ENCODE measurements at places on chromosomes 3 and 15.

DNA sequence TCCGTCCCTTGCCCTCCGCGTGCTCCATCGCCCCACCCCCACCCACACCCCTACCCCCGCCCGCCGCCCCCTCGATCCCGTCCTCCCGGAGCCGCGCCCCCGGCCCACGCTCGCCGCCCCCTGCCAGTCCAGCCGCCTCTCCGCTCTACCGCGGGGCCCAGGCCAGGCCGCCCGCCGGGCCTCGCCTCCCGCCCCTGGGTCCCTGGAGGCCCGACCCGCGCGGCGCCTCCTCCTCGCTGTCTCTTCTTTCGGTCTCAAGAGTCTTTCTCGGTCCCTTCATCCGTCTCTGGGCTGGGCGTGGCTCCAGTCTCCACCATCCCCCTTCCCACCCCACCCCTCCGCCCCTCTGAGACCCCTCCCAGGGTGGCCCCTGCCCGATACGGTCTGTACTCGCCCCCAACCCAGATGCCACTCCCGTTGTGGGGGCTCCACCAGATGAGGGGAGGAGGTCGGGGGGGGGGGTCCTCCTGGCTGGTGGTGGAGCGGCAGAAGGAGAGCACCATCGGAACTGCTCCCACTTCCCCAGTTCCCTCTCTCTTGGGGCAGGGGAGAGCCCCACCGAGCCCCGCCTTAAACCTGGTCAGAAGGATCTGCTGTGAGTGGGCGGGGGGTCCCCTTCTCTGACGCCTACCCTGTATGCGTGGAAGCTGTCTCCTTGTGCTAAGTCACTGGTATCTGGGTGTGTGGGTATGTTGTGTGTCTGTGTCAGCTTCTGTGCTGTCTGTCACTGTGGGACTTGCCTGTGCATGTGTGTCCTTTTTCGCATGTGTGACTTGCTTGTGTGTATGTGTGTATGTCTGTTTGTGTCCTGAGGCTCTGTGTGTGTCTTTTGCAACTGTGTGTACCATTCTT is 1.0 kb downstream of the PRKCD start:
- peak; percentile 73 for DNase-seq

GRCh38 chr3:81354119-81354518 is 407.3 kb downstream of the GBE1 start:
- no peak for DNase-seq

- no peak for DNase-seq
Measured at GRCh38 chr3:154668187-154668586, 238.2 kb upstream of the GPR149 start.

- DNase-seq = no peak
Measured at GRCh38 chr15:37094333-37094914, 5.9 kb downstream of the MEIS2 start.

GRCh38 chr3:25555695-25556437 is 108.8 kb downstream of the TOP2B start:
- no peak for DNase-seq

DNA sequence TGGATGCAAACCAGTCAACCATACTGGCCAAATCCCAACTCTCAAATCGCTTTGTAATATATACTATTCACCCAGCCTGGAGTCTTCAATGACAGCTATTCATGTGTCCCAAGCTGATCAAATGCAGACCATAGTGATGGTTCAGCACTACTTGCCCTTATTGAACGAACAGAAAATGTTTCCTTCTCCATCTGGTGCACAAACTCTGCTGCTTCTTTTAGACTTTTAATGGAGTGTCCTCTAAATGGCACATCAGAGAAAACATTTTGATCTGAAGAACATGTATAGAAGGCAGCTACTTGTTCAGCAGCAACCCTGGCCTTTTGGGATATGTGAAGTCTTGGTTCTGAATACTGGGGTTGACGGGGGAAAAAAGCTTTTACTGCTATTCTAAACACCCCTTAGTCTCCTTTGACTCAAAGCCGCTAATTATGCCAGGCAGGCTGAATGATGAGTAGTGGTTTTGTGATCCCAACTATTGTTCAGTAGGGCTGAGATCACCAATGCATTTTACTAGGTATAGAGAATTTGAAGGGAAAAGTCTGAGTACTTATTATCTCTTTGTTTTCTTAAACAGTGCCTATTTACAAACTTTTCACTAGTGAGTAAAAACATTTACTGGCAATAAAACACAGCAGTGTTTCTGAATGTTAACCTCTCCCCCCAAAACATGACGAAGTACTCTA is 781.2 kb downstream of the ROBO1 start:
- no peak for DNase-seq

DNA sequence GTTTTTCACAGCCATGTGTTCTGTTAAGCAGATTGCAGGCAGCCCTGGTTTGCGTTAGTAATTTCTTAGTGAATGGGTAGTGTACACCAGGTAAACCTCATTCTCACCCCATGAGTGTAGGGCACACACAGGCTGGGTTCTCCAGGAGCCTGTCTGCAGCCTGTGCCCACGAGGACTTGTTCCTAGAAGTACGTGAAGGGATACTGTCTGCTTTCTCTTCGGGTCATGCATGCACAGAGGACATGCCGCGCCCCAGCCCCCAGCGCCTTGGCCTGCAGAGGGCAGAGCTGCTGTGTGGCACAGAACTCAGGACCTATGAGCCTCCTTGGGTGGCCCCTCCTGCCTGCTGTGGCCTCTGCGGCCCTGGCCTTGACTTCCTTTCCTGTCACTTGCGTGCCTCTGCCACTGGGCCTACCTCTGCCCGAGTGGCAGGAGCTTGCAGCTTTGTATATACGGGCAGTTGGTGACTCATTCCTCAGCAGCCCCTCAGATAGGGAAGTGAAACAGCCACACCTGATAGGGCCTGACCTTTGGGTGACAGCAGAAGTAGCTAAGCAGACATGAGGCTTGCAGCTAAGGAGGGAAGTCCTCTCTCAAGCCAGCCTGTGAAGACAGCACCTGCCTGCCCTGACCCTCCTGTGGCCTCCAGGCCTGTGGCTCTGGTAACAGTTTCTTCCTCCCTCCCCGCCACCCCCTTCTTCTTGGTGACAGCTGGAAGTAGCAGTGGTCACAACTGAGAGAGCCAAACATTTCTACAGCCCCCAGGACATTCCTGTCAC is 19.5 kb downstream of the PPCDC start:
- peak; percentile 93 for DNase-seq

DNA sequence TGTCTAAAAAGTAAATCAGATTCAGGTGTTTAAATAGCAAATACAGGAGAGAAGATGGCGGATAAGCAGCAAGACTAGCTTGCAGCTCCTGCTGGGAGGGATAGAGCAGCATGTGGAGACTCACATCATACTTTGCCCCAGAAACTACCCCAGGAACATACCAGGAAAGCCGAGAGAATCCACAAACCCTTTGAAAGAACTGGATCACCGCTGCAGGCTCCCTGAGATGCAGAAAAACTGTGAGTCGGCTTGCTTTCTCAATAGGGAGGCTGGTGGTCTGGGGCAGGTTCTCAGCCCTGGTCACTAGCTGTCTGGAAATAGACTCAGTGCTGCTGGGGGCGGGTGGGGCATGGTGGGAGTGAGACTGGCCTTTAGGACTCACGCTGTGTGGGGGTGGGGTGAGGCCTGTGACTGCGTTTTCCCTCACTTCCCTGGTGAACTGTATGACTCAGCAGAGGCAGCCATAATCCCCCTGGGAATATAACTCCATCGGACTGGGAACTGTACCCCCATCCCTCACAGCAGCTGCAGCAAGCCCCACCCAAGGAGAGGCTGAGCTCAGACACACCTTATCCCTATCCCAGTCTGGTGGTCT is 142.8 kb downstream of the CNTN6 start:
- DNase-seq = no peak

DNA sequence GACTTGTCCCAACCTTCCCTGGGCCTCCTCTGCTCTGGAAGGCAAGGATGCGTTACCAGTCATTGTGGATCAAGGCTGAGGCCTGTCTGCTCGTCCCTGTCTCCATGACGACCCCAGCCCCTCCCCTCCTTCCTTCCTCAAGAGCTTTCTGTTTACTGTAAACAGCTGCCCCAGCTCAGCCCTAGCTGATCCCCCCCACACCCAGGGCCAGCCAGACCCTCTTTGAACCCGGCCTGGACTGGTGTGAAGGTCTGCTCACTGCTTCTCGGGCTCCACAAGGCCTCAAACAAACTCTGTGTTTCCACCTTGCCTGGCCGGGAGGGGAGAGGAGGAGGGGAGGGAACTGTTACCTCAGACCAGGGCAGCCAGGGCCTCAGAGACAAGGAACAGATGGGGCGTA is 16.9 kb downstream of the VPS18 start:
- no peak for DNase-seq

DNA sequence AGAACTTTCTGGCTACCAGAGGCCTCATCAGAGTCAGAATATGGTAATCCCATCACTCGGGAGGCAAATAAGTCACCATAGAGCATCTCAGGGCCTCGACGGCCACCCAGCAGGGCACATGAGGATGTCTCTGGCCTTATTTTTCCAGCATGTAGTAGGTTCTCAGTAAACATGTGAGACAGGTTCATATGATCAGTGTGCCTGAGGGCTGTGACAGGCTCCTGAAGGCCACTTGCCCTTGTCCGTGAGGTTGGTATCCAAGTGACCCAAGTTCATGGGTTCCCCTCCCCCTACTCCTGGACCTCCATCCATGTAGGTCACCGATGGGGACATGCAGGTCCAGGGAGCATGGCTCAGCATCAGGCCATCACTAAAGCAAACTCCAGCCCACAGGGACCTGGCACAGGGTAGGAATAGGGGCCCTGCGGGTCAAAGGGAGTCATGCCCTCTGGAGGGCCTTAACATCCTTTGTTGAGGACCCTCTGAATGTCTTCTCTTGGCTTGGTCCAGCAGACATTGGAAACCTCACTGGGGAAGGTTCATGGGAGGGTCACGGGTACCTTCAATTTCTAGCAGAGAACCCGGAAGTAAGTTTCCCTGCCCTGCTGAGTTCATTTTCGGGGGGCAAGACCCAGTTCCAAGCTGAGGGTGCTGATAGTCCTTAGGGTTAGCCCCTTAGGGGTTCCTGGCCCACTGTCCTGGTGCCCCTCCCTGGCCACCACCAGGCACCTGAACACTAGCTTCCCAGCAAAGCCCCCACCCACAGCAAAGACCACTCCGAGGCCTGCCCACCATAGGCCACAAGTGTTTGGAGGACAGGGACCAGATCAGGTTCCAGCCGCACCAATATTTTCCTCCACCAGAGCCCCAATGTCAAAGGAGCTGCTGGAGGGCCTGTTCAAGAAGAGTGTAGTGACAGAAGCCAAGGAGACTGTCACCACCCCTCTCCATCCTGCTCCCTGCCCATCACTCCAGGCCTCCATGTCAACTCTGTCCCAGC is 61.1 kb downstream of the ZNF445 start:
- no peak for DNase-seq

- no peak for DNase-seq
Measured at GRCh38 chr3:149453140-149453805, 21.2 kb upstream of the TM4SF4 start.

DNA sequence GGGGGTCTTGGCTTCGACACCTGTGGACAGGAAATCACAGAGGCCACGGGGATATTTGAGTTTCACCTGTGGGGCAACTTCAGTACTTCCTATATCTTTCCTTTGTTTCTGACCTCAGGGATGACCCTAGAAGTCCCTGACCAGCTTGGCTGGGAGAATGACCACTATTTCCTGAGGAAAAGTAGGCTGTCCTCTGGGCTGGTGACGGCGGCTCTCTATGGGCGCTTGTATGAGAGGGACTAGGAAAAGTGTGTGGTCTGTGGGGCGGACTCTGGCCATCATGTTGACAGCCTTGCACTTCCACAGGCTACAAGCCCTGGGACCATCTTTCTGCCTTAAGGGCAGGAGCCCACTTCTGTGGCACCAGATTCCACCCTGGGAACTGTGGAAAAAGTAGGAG is 43.7 kb downstream of the BTD start:
- no peak for DNase-seq

- no peak for DNase-seq
Measured at GRCh38 chr3:168983046-168983445, 680.5 kb downstream of the MECOM start.

- DNase-seq = no peak
Measured at GRCh38 chr3:64805248-64805647, 117.4 kb upstream of the ADAMTS9 start.

- no peak for DNase-seq
Measured at GRCh38 chr3:123750659-123751420, 133.3 kb downstream of the MYLK start.

DNA sequence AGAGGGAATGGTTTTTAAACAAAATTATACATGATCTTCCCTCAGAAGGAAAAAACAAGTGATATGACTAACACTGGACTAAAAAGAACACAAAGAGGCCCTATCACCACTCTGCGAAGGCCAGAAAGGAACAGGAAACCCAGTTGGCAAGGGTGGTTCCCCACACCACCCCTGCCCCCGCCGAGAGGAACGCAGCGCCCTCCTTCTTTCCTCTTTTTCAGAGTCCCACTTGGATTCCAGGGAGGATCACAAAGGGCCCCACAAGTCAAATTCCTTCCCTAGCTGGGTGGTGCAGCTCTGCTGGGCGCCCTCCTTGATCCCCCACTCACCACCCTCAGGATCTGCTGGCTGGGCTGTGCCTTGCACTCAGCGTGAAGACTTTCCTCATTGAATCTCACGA is 29.8 kb downstream of the PLA1A start:
- DNase-seq = peak; percentile 27

DNA sequence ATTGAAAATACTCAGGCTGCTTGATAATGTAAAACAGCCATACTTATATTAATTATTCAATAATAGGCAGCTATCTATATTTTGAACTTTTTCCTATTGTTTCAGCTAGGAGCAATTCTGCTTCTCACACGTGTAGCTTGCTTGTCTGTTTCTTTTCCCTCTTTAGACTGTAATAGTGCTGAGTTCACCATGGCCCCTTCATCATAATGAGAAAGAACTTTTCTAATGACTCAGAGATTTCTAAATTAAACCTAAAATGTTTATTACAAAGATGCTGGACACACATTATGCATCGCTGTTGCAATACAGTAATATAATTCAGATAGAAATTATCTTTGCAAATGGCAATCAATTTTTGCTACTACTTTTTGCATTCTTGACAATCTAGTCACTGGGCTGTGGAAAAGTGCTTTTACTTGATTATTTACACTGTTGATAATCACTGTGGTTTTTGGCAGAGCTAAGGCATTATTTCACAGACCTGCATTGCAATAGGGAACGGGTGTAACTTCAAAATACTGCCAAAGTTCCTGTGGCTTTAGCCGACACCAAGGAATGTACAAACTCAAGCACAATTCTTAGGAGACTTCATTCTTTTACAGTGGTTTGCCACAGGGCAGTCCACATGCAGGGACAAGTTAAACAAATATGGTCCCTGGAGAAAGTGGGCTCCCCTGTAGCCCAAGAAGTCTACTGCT is 281.0 kb upstream of the TBL1XR1 start:
- DNase-seq = no peak

DNA sequence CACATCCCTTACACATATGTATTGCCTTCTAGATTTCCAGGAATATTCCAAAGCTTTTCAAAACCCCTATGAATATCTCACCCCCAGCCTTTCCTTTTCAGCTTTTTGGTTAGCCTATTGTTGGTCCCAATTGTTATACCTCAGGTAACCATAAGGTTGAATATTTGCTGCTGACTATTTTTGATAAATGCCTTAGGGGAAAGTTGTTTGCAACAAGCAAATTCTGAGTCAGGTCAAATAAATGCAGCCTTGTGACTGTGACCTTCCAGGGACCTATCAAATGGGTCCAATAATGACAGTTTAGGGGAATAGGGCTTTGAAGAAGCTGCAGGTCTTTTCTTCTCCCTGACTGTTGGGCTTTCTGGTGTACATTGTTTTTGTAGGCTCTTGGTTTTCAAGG is 699.7 kb downstream of the NTRK3 start:
- DNase-seq = no peak
